Suprapubic skin (tissue), 4 donors: ENCODE measurements at places on chromosomes 16 and 17. TPM values are rescaled to one million over a fixed set of nuclear protein-coding genes. Genes with fewer than 3 reads are reported as not detected.

The CRYM gene
- 13.2 TPM for total RNA-seq

The NT5C gene
- 58.6 TPM for total RNA-seq

The WNK4 gene
- total RNA-seq: not detected

The NOS2 gene
- 0.97 TPM for total RNA-seq

The MT1B gene
- not detected for total RNA-seq

The AXIN2 gene
- 36.9 TPM for total RNA-seq

The TPPP3 gene
- 129 TPM for total RNA-seq

The HOXB9 gene
- total RNA-seq: not detected

The C17orf100 gene
- total RNA-seq: 2.1 TPM

The RHBDF1 gene
- total RNA-seq: 107 TPM

The SLC38A8 gene
- total RNA-seq: not detected

The GPRC5C gene
- total RNA-seq: 106 TPM

The SLC16A13 gene
- total RNA-seq: 1.5 TPM

The CCDC154 gene
- total RNA-seq: not detected
